ENCODE measurements at places on chromosomes 1 and 21.
A peak's percentile ranks its signal among the peaks of the same experiment; 100 is the strongest.

DNA sequence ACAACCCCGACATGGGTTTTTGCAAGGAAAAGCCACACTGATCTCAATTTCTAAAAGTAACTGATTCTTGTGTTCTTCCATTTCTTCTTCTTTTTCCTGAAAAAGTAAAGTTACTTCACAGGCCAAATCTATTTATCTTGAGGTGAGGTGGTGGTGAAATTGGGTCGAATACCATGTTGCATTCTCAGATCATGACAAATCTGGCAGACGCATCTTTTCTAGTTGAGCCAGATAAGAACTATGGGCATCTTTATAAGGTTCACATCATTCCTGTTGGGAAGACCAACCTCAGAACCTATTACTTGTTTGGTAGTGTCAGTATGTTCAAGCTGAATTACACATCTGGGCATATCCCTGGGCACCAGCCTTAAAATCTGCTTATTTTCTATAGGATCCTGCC, 78.6 kb upstream of the USP25 start:
- no peak for DNase-seq

- DNase-seq, result no peak
These were observed 167.5 kb downstream of the CLIC6 start for GRCh38 chr21:34836103-34836932.

GRCh38 chr1:212825798-212826452, 21.5 kb downstream of the SPATA45 start:
- no peak for DNase-seq

DNA sequence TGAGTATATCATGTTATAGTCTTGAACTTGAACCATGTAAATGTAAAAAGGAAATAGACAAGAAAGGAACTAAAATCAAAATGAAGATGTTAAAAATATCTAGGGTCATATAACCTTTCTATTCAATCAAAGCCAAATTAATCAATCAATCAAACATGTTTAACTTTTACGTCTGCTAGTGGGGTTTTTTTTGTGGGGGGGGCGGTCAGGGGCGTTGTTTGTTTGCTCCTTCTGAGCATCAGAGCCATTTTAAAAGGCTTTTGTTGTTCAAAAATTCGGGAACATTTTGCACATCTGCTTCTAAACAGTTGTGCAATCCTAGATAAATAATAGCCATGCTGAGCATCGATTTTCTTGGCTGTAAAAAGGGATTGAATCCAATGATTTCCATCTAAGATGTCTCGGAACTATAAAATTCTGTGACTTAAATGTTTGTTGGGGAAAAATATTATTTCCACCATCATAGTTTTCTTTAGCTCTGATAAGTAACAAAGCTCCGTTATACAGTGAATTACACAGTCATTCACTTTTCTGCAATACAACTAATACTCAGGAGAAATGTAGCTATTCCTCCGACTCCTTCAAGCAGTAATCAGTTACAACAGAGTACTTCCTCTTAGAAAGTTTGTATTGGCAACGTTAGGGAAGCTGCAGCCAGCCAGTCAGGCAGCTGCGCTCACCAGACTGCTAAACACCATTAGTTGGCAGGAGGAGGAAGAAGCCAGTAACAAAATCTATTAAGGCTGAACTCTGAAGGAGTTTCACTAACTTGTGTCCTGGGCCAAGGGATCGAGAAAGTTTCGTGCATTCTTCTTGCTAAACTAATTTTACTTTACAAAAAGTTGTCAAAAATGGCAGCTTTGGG, 2.2 kb downstream of the SPATA6 start:
- peak; percentile 61 for DNase-seq

GRCh38 chr1:40844079-40844478, 18.1 kb downstream of the CITED4 start:
- DNase-seq, result no peak

DNA sequence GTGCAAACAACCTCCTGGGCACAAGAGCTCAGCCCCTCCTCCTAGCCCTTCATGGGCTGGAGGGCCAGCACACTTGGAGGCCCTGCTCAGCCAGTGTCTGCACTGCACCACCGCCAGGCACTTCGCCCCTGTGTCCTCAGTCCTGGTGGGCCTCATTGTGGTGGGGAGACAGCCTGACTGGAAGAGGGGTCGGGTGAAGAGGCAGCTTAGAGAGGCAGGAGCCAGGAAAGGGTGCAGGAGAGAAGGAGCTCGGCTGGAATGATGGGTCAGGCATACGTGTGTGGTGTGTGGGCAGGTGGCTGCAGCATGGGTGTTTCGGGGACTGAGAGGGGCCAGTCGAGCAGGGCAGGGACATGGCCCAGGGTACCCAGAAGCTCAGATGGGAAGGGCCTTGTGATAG, 4.1 kb downstream of the WNT3A start:
- DNase-seq, result no peak

DNA sequence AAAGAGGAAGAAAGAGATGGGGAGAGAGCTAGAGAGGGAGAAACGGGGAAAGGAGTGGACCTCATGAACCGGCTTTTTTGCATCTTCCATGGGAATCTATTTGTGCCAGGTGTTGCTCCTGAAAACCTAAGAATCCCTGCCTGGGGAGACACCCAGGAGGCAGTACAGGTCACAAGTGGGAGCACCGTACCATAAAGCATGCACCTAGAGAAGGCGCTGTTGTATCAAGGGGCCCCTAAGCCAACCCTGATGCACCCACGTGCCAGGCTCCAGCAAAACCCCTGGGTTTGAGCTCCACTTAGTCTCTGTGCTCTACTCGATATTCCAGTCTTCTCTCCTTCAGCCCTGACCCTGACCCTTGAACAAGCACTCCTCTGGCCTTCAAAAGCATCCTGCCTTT, 233.6 kb downstream of the RRAGC start:
- no peak for DNase-seq

DNA sequence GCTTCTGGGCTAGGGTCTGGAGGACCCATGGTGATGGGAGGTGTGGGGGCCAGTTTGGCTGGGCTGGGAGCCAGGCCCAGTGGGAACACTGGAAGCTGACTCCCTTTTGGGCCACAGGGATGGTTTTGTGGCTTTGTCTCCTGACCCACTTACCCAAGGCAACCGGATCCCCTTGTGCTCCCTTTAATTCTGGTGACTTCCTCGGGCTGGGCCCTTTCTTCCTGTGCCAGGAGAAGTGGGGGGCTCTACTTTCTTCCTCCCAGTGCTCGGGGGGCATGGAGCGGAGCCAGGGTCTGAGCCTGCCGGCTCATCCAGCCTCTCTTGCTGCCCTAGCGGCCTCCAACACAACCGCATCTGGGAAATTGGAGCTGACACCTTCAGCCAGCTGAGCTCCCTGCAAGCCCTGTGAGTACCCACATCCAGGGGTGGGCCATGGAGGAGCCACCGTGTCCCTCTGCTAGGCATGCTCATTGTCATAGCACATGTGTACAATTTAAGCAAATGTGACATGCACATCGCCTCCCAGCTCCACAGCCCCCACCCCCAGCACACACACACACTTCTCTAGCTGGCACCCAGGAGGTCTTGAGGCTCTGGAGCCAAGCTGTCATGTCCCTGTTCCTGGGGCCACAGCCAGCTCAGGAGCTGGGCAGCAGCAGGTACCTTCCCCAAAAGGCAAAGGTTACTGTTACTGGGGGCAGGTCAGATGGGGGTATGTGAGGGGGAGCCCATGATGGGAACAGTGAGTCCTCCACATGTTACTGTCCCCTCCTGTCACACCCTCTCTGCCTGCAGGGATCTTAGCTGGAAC, 35.0 kb downstream of the UBE2T start:
- DNase-seq, result no peak

DNA sequence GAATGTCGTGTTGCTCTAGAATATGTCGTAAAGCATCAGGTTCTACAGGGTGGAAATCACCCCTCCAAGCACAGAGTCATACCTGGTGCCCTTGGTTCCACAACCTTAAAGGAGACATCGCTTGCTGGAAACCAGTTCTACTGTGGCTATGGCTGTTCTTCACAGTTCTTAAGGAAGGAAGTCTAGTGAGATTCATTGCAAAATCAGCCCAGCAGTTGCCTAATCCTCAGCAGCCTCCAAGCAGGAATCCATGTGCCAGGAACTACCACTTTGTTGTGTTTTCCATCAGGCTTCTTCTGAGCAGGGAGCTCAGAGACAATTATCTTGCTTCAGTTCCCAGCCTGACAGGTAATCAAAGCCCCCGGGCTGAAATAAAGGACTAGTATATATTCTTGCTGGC, 45.0 kb upstream of the SLC35F3 start:
- DNase-seq, result no peak

- DNase-seq, result no peak
These were observed 212.4 kb downstream of the GPATCH2 start for GRCh38 chr1:217418269-217419193.

DNA sequence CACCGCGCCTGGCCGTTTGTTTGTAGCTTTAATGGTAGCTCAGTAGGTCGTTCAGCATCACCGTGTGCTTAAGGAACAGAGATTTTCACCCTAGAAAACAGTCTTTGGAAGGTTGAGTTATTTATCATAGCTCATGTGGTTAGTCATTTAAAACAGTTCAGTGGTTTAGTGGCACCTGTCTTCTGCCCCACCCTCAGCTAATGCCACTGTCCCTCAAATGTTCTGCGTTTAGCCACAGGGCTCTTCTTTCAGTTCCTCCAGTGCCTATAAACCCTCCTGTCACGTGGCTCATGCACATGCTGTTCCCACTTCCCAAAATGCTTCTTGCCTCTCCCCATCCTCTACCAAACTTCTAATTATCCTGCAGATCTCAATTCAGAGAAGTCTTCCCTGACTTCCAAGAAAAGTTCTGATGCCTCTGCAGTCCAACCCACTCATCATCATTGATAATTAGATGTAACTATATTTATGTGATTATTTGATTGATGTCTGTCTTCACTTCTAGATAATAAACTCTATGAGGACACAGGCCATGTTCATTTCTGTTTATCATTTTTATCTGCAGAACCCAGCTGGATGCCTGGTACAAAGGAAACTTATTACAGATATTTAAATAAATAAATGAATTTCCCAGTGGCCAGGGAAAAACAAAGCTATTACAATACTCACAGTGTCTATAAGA, 14.4 kb upstream of the DIPK1A start:
- DNase-seq, result no peak

DNA sequence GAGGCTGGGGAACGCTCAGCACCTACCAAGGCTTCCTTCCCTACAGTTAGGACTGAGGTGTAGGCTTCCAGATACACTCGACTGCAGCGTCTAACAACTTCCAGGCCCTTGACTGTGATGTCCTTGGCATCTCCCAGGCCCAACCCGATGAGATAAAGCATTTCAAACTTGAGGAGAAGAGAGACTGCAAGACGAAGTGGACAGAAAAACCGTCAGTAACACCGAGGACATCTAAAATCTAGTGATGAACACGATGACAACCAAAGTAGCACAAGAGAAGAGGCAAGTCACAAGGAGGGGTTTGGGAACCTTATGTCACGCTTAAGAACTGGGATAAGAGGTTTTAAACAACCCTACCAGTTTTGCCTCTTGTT, 314 bp downstream of the DPH5 start:
- peak; percentile 6 for DNase-seq

DNA sequence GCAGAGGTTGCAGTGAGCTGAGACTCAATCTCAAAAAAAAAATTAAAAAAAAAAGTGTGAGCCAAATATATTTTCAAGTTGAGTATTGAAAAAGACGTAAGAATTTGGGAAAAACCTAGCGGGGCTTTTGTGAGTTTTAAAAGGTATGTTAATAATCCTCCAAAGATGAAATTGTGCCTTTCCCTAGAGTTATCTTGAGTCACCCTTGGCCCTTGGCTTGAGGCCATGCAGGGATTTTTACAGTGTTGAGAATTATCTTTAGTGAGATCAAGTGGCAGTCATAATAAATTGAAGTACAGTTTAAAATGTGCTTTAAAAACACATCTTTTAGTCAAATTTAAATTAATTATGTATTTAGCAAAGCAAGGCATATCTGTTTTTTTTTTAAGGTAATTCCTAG, 32.7 kb downstream of the PPP2R5A start:
- no peak for DNase-seq

- peak; percentile 9 for DNase-seq
These were observed 77.7 kb upstream of the ADAM30 start for GRCh38 chr1:119974013-119974412.

GRCh38 chr1:233664804-233665574, 51.1 kb downstream of the KCNK1 start:
- no peak for DNase-seq

DNA sequence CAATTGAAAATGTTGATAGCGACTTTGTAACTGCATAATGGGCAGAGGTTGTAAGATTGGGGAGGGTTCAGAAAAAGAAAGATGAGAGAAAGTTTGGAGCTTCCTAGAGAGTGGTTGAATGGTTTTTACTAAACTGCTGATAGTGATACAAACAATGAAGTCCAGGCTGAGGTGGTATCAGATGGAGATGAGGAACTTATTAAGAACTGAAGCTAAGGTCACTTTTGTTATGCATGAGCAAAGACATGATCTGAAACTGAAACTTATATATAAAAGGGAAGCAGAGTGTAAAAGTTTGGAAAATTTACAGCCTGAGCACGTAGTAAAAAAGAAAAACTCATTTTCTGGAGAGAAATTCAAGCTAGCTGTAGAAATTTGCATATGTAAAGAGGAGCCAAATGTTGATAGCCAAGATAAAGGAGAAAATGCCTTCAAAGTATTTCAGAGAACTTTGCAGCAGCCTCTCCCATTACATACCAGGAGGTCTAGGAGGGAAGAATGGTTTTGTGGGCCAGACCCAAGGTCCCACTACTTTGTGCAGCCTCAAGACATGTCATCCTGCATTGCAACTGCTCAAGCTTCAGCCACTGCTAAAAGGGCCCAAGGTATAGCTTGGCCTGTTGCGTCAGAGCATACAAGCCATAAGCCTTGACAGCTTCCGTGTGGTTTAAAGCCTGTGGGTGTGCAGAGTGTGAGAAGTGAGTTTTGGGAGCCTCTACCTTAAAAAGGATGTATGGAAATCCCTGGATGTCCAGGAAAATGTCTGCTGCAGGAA, 843.9 kb downstream of the AMY1C start:
- DNase-seq, result no peak

DNA sequence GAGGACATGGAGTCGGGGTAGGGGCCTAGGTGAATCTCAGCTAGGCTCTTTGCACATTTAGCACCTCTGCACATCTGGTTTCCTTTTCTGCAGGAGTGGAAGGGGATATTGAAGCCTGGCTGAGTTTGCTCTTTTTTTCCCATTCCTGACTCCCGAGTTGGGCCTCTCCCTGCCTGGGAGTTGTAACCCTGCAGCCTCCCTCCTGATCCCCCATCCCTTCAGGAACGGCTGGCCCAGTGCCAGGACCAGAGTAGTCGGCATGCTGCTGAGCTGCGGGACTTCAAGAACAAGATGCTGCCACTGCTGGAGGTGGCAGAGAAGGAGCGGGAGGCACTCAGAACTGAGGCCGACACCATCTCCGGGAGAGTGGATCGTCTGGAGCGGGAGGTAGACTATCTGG, 836 bp downstream of the OLFML3 start:
- no peak for DNase-seq

- no peak for DNase-seq
These were observed 604.2 kb downstream of the LRRIQ3 start for GRCh38 chr1:73593804-73594203.

GRCh38 chr1:110209715-110210603, at the start of gene KCNC4:
Gene KCNC4, plus strand, starts transcription at chr1:110210314. Its CDS starts 1,186 bp downstream, at chr1:110211500.
- DNase-seq, result peak; percentile 76

Measured in T47D (cell line).